ENCODE measurements at places on chromosomes 3 and 15.

DNA sequence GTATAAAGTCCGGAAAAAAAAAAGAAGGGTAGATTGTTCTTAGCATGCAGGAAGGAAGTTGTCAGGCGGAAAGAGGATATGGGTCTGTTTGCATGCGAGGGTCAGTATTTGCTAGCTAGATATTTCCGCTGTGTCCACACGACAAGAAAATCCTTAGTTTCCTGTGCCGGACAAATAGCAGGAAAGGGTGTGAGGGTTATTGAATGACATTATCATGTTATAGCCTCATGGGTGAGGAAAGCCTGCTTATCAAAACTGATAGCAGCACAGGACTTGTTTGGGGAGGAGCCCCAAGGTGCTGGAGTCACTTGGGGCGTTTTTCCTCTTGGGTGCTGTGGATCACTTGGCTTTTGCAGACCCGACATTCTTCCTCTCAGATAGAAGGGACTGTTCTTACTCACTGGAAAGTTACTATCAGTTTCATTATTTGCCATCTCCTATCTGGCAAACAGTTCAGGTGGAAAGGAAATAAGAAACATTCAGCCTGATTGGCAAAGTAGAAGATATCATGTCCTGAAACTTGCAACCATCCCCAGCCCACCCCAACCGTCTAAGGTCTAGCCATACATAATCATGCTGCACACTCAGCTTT is 127.2 kb upstream of the DPH6 start:
- DNase-seq = no peak

GRCh38 chr15:73617913-73618312 is 15.3 kb downstream of the NPTN start:
- no peak for DNase-seq

DNA sequence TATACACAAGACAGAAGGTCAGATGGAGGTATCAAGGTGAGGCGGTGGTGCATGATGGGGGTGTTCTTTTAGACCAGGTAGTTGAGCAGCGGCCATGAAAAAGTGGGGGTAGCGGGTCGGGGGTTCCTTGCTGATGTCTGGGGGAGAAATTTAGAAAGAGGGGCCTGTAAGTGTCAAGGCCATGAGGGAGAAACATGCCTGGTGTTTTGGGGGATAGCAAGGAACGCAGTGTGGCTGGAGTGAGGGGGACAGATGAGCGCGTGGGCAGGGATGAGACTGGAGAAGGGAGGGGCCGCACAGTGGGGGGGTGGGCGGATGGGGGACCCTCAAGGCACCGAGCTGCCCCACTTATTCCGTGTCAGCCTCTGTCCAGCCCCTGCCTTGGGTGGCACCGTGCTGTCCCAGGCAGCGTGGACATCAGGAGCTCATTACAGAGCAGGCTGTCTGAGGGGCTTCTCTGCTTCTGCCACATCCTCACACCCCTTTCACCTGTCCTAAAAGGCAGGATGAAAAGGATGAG is 143.3 kb downstream of the SMAD6 start:
- no peak for DNase-seq

- no peak for DNase-seq
Measured at GRCh38 chr15:96599268-96599667, 268.8 kb downstream of the NR2F2 start.

GRCh38 chr15:65081758-65082157 is 5.2 kb downstream of the KBTBD13 start:
- no peak for DNase-seq

DNA sequence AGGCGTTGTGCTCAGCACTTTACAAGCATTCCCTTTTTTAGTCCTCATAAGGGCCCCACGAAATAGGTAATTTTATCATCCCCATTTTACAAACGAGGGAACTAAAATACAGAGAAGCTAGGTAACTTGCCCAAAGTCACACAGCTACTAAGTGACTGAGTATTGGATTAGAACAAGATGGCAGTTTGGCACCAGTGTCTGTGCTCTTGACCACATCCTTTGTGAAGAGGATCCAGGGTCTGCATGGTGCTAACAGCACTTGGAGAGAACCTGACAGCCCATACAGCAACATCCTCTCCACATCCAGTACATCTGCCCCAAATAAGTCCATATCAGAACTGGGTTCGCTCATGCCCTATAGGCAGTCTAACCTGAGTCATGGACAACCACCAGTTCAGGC is 21.8 kb upstream of the DAPK2 start:
- no peak for DNase-seq

DNA sequence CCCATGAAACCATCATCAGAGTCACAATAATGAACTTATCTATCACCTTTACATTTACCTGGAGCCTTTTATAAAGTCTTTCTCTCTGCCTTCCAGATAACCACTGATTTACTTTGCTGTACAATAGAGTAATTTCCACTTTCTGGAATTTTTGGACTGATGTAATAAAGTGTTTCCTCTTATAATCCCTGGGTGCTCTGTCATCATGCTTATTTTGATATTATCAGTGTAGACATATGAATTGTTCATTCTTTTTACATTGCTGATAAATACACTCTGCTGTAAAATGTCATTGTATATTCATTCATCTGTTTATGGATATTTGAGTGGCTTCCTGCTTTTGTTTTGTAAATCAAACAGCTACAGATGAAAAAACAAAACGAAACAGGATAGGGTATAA is 27.0 kb upstream of the IREB2 start:
- DNase-seq = no peak

GRCh38 chr3:31223278-31223677 is 309.4 kb upstream of the STT3B start:
- no peak for DNase-seq

- no peak for DNase-seq
Measured at GRCh38 chr3:112646623-112647022, 5.7 kb upstream of the CCDC80 start.

DNA sequence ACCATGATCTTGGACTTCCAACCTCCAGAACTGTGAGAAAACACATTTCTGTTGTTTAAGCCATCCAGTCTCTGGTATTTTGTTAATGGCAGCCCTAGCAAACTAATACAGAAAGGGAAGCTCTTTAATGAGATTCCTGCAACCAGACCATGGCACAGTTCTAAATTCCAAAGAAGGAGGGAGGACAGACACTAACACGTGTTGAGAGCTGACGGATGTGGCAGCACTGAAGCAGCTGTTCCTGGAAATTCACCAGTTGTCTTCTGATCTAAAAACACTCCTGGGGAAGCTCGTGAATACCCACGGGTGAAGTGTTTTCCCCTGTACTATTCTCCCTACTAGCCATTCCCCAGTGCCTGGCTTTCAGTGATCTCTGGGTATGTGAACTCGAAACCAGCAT is 56.7 kb downstream of the RPL22L1 start:
- no peak for DNase-seq

- DNase-seq = no peak
Measured at GRCh38 chr3:117017135-117017894, 307.7 kb downstream of the TUSC7 start.

DNA sequence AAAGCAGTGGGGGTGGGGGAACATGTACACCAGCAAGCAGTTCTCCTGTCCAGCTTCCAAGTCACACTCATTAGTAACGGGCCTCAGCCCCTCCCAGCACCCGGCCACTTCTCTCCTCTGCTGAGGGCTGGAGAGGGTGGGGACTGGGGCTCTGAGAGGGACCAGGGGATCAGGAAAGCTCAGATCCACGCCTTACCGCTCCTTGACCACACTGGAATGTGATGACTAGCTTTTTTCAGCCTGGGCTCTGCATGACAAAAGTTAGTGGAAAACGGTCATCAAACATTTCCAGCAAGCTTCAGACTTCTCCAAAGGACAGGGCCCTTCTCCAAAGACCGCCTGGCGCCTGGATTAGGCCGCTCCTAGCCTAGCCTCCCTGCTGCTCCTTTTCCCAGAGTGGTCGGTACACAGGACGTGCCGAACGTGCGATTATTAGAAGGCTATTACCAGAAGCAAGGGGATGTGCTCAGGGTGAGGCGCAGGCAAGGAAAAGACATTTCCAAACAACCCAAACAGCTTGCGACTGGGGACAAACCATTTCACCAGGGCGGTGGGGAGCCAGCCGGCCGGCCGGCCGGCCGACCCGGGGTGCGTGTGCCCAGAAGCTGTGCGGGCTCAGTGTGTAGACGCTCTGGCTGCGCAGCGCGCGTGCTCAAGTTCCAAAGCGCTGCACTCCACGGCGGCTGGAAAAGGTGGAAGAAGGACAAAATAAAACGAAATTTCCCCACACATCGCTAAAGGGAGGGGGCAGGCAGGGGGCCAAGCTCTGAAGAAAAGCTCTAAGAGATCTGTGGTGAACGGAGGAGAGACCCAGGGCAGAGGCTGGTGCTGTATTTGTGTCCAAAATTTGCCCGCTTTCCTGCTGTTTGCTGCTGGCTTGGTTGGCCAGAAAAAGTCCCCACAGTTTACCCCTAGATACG is 51.0 kb upstream of the SSR3 start:
- no peak for DNase-seq

- DNase-seq = no peak
Measured at GRCh38 chr15:66212563-66212921, 41.0 kb downstream of the MEGF11 start.

- peak; percentile 89 for DNase-seq
Measured at GRCh38 chr3:51384055-51384725, 901 bp upstream of the MANF start.

DNA sequence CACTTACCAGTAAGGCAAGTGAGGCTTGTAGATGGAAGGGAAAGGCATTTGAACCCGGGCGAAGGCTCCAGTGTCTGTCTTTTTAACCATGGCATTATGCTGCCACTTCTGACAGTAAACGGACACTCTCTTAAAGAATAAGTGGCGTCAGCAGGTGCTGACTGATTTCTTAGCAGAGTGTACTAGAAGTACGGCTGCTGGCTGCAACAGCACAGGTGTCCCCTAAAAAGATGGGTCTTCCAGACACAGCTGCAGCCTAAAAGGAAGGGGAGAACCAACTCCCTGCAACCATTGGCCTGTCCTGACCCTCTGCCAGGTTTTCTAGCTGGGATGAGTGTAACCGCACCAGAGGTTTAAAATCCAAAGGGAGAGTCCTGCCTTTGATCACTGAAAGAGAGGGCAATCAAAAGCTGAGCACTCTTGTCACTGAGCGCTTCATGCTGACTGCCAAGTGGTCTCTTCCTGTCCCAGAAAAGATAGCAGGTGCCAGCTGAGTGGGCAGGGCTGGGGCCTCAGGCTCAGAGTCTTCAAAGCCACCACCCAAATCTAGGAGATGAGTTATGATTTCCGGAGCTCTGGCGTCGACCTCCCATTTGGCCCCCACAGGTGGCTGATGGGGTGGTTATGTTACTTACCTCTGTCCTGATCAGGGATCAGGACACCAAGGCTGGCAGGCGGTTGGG is 255.8 kb downstream of the SLCO3A1 start:
- no peak for DNase-seq

DNA sequence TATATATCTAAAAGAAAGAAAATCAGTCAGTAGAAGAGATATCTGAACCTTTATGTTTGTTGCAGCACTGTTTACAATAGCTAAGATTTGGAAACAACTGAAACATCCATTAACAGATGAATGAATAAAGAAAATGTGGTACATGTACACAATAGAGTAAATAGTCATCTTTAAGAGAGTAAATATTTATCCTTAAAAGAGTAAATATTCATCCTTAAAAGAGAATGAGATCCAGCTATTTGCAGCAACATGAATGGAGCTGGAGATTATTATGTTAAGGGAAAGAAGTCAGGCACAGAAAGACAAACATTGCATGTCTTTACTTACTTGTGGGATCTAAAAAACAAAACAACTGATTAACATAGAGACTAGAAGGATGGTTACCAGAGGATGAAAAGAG is 197.0 kb upstream of the CBLB start:
- DNase-seq = no peak

DNA sequence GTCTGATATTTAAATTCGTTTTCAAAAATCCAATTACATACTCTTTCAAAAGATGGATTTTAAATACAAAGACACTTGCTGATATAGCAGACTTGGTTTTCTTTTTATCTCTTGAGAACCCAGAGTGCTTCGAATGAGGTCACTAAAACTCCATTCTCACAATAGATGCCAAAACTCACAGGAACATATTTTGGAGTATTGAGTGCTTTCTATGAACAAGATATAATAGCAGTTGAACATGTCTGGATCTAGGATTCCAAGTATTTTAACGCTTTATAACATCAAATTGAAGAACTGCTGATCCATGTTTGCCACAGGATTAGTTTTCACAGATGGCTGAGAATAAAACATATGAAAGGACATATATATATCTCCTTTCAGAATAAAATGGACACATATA is 113.2 kb downstream of the SAMMSON start:
- DNase-seq = no peak

- DNase-seq = no peak
Measured at GRCh38 chr15:63133786-63134185, 12.1 kb downstream of the LACTB start.

DNA sequence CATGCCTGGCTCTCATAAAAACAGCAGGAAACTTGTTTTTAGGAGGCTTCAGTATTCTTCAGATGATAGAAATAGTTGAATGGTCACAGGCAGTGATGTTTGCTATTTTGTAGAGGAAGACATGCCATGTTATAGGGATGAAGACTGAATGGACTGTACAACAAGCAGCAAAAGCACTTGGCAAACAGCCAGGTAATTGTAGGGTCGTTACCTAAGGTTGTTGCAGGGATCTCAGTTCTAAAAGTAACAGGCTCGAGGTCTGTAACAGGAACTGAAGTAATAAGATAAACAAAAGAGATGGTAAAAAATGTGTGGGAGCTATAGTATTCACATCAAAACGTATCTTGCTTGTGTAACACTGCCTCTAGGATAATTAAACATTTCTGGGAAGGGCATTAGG is 116.3 kb downstream of the TFG start:
- no peak for DNase-seq

DNA sequence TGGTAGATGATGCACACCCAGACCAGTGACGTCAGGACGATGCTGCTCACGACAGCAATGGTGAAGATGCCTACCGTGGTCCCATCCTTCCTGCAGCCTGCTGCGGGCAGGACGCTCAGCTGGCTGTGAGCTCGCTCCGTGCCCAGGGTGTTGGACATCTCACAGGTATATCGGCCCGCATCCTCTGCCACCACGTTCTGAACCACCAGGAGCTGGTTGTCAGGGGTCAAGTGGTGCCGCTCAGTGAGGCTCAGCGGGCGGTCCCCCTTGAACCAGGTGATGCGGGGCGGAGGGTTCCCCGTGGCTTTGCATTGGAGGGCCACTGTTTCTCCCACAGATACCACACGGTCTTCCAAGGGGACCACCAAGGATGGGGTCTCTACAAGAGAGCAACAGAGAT is 117.8 kb downstream of the LRIG1 start:
- DNase-seq = no peak

GRCh38 chr15:52382647-52383046 is 87.0 kb upstream of the MYO5C start:
- no peak for DNase-seq

All from mesenteric fat pad (tissue), 1 donor.